NCI-H774 (cell line): ENCODE measurements at places on chromosomes 11 and 22.

DNA sequence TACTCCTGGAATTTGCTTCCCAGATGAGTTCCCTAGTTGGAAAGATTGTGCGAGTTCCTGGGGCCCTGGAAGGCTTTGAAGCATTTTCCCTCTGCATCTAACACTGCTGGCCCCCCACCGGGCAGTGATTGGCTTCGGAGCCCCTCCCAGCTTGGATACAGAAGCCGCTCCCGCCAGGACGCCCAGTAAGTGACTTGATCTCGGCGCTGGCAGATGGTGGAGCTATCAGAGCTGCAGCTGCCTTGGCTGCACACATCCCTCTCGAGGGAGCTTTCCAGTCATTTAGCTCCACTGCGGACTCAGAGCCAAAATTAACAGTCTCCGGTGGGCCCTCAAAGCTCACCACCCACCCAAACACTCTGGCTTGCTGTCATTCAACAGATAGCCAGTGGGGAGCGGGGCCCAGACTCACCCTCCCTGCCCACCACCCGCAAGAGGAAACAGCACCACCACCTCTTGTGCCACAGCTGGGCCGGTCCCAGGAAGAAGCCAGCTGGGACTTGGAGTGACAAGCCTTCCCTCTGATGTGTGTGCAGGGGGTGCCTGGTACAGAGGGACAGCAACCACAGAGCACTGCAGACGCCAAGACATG, 162.3 kb downstream of the TRIM29 start:
- DNase-seq: peak; percentile 31

GRCh38 chr11:10413268-10413667, 41.8 kb upstream of the AMPD3 start:
- DNase-seq: no peak

DNA sequence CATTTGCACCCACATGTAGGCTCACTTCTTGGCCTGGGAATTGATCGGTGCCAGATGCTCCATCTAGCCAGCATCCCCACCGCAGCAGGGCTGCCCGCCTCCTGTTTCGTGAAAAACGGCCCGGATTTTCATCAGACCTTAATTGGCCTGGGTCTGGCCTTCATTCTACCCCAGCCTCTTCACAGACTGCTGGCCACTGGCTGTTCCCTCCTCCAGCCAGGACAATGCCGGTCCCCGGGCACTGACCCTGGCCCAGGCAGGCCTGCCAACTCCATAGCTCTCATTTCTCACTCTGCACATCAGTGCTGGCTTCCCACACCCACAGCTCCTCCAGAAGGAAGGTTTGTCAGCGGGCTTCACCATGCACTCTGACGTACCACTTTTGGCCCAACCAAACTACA, 27.9 kb downstream of the TIMP3 start:
- no peak for DNase-seq

DNA sequence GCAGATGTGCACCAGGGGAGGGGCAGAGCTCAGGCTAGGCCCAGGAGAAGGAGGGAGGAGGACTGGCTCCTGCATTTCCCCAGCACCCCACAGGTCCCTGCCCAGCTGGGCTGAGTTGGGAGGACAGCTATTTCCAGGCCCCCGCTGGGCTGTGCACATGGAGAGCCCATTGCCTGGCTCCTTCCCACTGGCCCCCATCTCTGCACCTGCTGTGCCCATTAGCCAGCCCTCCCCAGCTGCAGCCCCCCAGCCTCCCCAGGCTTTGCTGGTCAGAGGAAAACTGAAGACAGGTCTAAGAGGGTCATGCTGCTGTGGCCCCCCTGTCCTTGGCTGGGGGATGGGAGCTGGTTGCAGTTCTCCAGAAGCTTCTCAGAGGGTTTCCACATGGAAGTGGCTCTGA, 81.8 kb upstream of the SHANK2 start:
- DNase-seq: no peak

GRCh38 chr11:16352707-16353106, 3.6 kb downstream of the SOX6 start:
- DNase-seq: peak; percentile 12

DNA sequence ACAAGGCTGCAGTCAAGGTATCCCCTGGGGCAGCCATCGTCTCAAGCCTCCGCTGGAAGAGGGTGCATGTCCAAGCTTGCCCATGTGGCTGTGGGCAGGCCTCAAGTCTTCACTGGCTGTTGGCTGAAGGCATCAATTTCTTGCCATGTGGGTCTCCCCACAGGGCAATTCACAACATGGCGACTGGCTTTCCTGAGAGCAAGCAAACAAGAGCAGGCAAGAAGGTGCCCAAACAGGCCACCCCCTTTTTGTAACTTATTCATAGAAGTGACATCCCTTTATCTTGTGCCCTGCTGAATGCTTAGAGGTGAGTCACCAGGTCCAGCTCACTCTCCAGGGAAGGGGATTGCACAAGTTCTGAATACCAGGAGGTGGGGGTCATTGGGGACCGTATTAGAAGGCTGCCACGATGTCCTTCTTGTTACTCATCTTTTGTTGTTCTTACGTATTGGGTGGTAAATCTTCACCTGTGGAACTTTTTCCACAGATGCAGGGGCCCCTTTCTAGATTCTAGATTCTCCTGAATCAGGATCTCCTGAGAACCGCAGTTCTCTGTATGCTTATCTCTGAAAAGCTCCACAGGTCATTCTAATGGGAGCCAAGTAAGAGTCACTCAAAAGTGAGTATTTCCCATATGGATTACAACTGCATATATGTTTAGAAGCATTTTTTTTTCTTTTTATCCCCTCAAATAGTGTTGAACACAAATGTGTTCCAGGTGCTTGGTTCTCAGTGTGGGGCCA, 44.2 kb upstream of the MICAL2 start:
- no peak for DNase-seq

DNA sequence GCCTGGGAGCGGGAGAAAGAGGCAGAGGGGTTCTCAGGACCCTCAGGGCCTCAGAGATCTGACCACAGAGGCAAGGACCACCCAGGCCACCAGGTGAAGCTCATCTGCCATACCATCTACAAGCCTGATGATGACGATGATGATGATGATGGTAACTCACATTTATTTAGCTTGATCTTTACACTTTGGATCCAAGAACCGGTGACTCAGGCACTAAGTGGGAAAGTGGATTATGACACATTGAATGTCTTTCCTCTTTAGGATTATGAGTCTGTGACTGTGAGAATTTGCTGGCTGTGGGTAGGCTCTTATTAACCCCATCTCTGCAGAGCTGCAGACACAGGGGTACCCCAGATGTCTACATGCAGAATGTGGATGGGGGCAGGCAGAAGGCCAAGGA, 110.3 kb downstream of the DSCAML1 start:
- DNase-seq: no peak

GRCh38 chr11:3107608-3108182, 50.5 kb upstream of the CARS1 start:
- no peak for DNase-seq

- no peak for DNase-seq
Observed at GRCh38 chr11:92236856-92237255, 12.2 kb downstream of the FAT3 start.

DNA sequence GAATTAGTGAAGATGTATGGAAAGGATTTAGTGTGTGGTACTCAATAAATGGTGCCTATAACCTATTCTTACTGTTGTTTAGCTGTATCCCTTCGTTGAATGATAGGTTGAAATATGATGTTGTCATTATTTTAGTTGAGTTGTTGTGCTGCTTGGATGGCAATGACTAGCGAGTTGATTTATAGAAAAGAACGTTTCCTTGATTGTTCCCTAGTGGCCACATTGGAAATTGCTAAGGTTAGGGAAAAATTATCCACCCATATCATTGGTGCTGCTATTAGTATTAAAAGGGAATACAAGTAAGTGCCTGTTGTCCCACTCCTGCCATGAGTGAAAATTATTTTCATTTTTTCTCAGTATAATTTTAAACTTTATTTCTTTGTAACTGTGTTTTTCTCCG, 14.5 kb downstream of the EMSY start:
- DNase-seq: no peak

GRCh38 chr11:45844822-45845578, 2.3 kb upstream of the CRY2 start:
- no peak for DNase-seq

DNA sequence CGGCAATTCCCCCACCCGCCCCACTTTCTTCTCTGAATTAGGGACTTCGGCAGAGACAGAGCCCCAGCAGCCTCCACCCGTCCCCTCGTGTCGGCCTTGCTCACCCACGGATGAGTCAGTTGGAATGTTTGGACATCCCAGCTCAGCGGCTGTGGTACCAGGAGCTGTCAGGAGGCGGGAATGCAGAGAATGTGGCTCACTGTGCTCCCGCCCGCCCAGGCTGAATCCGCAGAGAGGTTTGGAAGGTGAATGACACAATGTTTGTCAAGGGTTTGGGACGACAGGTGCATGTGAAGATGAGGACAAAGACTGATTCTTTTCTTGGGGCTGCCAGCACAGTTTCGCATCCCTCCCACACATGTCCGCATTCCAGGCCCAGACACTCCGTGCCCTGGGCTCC, 39.6 kb downstream of the LIF start:
- no peak for DNase-seq

- peak; percentile 22 for DNase-seq
Observed at GRCh38 chr11:72781313-72782080, 12.3 kb downstream of the STARD10 start.

- no peak for DNase-seq
Observed at GRCh38 chr11:19218786-19219460, 17.1 kb upstream of the CSRP3 start.

DNA sequence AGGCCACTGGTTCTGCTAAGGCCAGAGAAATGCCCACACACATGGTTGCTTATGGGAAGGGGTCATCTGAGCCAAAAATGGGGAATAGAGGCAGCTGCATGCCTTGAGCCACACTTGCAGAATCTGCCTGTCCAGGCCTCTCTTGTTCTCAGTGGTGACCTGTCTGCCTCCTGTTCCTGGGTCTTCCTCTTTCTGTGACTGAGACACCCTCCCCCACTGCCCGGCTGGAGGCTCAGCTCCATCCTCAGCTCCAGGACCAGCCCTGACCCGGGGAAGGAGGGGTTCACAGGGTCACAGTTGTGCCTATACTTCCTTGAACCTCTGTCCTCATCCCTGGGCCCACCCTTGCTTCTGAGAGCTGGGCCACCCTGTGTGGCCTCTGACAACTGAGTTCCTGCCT, 52.3 kb downstream of the CSF2RB start:
- no peak for DNase-seq

- DNase-seq: no peak
Observed at GRCh38 chr22:31241936-31242335, 29.8 kb downstream of the LIMK2 start.

DNA sequence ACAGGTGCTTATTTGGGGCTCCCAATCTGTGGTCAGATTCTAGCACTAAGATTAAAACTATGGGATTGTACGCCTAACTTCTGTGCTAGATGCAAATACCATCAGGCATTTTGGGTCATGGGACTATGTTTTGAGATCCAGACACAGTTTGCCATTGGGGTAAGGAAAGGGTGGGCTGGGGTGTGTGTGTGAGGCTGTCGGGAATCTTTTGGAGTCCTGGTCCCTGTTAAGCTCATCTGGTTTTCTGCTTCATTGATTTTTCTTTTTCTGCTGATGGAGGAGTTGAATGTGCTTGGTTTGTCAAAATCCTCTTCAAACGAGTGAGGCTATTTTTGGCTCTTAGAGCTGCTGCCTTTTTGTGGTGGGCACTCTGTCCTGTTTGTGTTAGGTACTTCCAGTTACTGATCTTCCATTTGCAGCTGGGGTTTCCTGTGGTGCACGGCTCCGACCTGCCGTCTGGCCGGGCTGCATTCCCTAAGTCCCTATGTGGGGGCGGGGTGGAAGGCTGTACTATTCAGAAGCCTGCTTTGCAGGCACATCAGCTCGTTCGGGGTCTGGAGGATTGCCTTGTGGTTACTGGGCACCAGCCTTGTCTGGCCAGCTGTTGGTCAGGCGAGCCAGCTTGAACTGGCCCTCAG, 2.9 kb downstream of the BCR start:
- peak; percentile 40 for DNase-seq

GRCh38 chr11:5291207-5291838, 10.4 kb downstream of the OR51B4 start:
- DNase-seq: no peak

GRCh38 chr11:112611771-112612170, 349.4 kb upstream of the NCAM1 start:
- DNase-seq: no peak

DNA sequence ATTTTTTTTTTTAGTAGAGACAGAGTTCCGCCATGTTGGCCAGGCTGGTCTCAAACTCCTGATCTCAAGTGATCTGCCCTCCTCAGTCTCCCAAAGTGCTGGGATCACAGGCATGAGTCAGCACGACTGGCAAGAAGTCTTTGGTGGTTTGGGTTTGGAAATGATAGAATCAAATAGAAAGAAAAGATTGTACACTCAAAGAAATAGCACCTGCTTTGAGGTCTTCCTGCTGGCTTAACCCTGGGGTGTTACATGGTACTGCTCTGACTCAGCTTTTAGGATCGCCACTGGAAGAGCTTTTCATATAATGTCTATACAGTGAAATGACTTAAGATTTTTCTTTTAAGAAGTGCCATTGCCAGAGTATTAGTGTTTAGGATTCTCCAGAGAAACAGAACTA, 50.2 kb downstream of the JAM3 start:
- DNase-seq: no peak

GRCh38 chr22:49446759-49447710, 380.6 kb downstream of the BRD1 start:
- DNase-seq: no peak

DNA sequence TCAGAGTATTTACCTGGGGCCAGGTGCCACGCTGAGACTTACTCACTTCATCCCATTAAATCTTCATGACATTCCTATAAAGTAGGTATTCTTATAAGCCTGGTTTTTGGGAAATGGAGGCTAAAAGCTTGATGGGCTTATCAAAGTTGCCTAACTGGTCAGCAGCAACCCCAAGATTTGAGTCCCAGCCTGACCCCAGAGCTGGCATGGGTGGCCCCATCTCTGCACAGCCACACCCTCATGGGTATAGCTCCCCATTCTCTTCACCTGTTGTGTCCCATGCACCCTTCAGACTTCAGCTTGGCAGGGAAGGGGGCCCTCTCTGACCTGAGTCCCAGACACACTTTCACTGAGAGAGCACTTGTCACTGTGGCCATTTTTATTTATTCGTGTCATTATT, 37.4 kb upstream of the TP53I11 start:
- no peak for DNase-seq

DNA sequence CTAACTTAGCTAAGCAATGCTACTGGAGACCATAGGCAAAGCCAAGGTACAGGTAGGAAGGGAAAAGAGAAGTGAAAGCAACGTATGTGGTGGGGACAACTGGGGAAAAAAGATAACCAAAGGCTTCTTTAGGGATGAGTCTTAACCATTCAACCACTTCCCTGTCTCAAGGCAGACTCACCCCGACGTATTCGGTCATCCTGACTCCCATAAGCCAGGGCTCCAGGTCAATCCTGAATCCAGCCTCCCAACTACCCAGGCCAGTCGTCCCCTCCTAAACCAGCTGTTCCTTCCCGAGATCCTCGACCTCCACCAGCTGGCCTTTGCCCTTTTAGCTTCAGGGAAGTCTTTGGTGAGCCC, 330 bp downstream of the ACP2 start:
- DNase-seq: no peak

GRCh38 chr22:20573176-20573832, 65.9 kb downstream of the MED15 start:
- no peak for DNase-seq

DNA sequence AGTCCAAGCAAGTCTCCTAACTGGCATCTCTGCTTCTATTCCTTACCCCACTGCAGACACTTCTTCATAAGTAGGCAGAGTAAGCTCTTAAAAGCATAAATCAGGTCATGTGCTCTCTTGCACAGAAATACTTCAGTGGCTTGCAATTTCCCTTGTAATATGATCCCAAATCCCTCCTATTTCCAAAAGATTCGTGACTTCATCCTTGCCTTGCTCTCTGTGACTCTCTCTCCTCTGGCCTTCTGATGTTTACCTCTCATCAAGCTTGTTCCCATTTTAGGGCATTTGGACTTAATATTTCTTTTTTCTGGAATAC, 37.4 kb upstream of the NCR3LG1 start:
- DNase-seq: no peak
